ENCODE measurements at places on chromosomes 5 and 9.
A peak's percentile ranks its signal among the peaks of the same experiment; 100 is the strongest.

- DNase-seq = peak; percentile 55
Measured at GRCh38 chr5:43073597-43074546, 33.8 kb upstream of the ANXA2R start.

- DNase-seq = no peak
Measured at GRCh38 chr5:3348576-3349535, 246.8 kb upstream of the IRX1 start.

DNA sequence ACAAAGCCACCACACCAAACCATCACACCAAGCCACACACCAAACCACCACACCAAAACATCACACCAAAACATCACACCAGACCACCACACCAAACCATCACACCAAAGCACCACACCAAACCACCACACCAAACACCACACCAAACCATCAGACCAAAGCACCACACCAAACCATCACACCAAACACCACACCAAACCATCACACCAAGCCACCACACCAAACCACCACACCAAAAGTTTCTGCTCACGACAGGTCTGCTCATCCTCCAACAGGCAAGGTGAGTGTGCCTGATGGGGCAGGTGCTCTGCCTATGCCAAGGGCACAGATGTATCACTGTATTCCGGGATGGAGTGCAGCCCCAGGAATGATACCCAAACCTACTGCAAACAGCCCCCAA is 87.9 kb upstream of the FSTL4 start:
- DNase-seq = no peak

DNA sequence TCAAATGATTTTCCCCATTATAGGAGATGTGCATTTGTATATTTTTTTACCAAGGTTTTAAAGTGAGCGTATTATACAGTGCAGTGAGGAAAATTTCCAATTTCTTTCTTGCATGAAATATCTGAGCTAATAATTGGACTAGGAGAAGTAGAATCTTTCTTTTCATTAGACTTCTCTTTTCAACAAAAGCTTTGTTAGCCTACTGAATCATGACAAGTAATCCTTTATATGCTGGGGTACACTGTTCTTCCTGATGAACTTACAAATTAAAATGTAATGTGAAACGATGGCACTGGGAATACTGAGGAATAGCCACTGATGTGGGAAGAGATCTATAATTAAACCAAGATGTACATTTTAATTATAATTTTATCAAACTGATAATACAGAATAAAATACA is 829.6 kb downstream of the PTPRD start:
- no peak for DNase-seq

GRCh38 chr5:69364414-69364813 is 4.9 kb downstream of the AK6 start:
- no peak for DNase-seq

GRCh38 chr5:42621242-42621641 is 135.4 kb upstream of the CCDC152 start:
- no peak for DNase-seq

GRCh38 chr5:97644896-97645295 is 461.8 kb upstream of the RIOK2 start:
- DNase-seq = no peak

- DNase-seq = no peak
Measured at GRCh38 chr5:24609706-24610105, 35.1 kb downstream of the CDH10 start.

- DNase-seq = no peak
Measured at GRCh38 chr9:8864545-8864896, 1064.9 kb upstream of the DMAC1 start.

DNA sequence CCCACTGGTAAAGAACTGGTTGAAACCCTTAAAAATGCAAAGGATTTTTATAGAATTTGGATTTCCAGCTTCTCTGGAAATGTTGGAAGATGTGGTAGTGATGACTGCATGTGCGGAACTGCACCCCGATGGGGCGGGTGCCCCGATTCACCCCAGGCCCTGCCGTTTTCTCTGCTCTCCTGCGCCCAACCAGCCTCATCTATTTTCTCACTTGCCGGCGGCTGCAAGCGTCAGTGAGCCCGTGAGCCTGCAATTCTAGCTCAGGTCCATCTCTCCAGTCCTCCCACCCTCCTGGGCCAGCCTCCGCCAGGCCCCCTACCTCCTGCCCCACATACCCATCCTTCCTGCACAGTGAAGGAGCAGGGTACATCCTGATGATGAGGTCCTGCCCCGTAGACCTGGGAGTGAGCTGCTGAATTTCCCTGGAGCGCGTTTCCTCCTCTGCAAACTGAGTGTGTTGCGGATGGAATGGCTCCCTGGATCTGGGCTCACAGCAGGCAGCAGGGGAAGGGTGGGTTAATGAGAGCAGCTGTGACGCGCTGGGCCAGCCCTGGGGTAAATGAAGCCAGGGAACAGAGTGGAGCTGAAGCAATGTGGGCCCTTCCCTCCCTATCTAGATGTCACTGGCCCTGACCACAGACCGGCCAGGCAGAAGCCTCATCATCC is 45.9 kb upstream of the PHYKPL start:
- no peak for DNase-seq

DNA sequence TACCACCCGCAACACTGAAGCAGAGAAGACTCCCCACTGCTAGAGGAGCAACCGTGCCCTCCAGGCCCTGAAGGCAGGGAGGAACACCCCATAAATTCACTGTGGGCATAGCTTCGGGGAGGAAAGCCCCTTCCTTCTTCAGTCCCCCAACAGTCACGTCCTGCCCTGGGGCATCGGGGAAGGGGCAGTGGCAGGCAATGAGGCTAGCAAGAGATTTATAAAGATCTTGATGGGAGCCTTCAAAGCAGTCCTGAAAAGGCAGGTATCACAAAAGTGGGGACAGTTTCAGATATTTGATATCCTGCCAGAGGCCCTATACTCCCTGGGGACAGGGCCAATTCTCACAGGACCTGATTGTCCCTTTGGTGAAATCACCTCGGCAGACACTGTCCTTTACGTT is 16.9 kb upstream of the TRIM14 start:
- no peak for DNase-seq

DNA sequence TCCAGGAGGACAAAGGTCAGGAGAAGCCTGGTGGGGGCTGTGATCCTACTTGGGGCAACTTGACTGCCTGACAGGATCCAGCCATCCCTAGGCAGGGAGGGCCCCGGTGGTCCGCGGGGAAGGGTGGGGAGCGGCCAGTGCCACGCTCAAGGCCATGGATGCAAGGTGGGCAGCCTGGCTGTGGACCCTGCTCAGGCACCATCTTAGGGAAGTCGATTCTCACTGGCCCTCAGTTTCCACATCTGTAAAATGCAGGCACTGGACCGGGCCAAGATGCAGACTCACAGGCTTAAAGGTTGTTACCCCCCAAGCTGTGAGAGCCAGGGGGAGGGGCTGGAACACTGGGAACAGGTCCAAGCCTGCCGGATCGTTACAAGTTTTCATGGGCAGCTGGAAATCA is 8.7 kb upstream of the DOLPP1 start:
- no peak for DNase-seq

Data from NCI-H187 treated with DMSO at 0.1 percent for 48 hours (cell line).